Vagina (tissue), 2 donors: ENCODE measurements at places on chromosomes 4 and X. TPM values are rescaled to one million over a fixed set of nuclear protein-coding genes. Genes with fewer than 3 reads are reported as not detected.

MAP3K15 gene
- total RNA-seq = 0.25 TPM

AMER1 gene
- total RNA-seq = 4.9 TPM

SPATA18 gene
- 15.2 TPM for total RNA-seq

PCDH19 gene
- 3.4 TPM for total RNA-seq

SH3D19 gene
- total RNA-seq = 86.4 TPM

DUSP9 gene
- 0.74 TPM for total RNA-seq

ITGB1BP2 gene
- total RNA-seq = 1.7 TPM

RBMXL3 gene
- total RNA-seq = not detected
